ENCODE measurements at places on chromosomes 6 and 20. TPM values are rescaled to one million over a fixed set of nuclear protein-coding genes. Genes with fewer than 3 reads are reported as not detected.

The TFAP2A gene
- total RNA-seq: not detected

GRCh38 chr6:35765739-35766138 is 10.7 kb upstream of the CLPSL2 start:
- no peak overlapping the region for H3K4me3 ChIP-seq
- no peaks in the 10 kb centered on the region for H3K4me1 ChIP-seq
- no peaks in the 10 kb centered on the region for H3K36me3 ChIP-seq
- DNase-seq: no peak
- no peak overlapping the region for H3K27ac ChIP-seq
- no peaks in the 10 kb centered on the region for H3K27me3 ChIP-seq

The IL20RA gene
- total RNA-seq: 0.40 TPM

The SLC22A2 gene
- total RNA-seq: 0.49 TPM

The OPN5 gene
- total RNA-seq: 0.71 TPM

The TAAR6 gene
- not detected for total RNA-seq

GRCh38 chr20:62010551-62011402 is 54.9 kb downstream of the TAF4 start:
- no peak overlapping the region for H3K4me3 ChIP-seq
- no peak overlapping the region for H3K27ac ChIP-seq
- no peaks in the 10 kb centered on the region for H3K36me3 ChIP-seq
- H3K27me3 ChIP-seq: no peaks in the 10 kb centered on the region
- H3K4me1 ChIP-seq: no peaks in the 10 kb centered on the region

The OR2H2 gene
- not detected for total RNA-seq

- no peaks in the 10 kb centered on the region for H3K36me3 ChIP-seq
- no peak for DNase-seq
- peaks cover 4% of the 10 kb centered on the region for H3K27me3 ChIP-seq
- no peak overlapping the region for H3K27ac ChIP-seq
- H3K4me1 ChIP-seq: peaks cover 4% of the 10 kb centered on the region
- H3K4me3 ChIP-seq: no peak overlapping the region
Measured at GRCh38 chr6:106079961-106080762, 6.0 kb upstream of the PRDM1 start.

The ZC2HC1B gene
- 0.56 TPM for total RNA-seq

The NOTCH4 gene
- total RNA-seq: 12.6 TPM

DNA sequence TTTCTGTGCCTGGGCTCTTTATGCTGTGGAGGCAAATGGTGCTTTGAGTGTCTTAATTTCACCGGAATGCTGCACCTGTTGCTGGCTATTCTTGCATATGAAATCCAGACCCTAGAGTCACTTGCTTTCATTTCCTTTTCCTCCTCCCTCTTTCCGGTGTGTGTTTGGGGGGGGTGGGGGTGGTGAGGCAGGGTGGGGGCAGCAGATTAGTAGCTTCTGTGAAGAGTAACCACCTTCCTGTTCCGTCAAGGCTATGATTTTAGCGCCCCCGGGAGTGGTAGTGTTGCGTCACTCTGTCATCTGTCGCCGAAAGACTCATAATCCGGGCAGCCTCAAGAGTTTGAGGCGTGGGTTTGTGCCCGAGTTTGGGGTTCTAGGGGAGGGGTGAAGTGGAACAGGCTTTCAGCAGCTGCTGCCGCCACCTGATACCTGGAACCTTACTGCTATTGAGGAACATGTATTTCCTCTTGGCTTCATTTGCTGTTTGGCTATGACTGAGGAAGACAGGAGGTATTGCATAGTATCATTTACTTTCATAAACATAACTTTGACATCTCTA is 49.1 kb downstream of the UTRN start:
- H3K4me1 ChIP-seq: peaks cover 61% of the 10 kb centered on the region
- peak overlapping the region; percentile 88 for H3K27ac ChIP-seq
- H3K4me3 ChIP-seq: peak overlapping the region; percentile 58
- no peaks in the 10 kb centered on the region for H3K36me3 ChIP-seq
- H3K27me3 ChIP-seq: no peaks in the 10 kb centered on the region
- DNase-seq: peak; percentile 69

DNA sequence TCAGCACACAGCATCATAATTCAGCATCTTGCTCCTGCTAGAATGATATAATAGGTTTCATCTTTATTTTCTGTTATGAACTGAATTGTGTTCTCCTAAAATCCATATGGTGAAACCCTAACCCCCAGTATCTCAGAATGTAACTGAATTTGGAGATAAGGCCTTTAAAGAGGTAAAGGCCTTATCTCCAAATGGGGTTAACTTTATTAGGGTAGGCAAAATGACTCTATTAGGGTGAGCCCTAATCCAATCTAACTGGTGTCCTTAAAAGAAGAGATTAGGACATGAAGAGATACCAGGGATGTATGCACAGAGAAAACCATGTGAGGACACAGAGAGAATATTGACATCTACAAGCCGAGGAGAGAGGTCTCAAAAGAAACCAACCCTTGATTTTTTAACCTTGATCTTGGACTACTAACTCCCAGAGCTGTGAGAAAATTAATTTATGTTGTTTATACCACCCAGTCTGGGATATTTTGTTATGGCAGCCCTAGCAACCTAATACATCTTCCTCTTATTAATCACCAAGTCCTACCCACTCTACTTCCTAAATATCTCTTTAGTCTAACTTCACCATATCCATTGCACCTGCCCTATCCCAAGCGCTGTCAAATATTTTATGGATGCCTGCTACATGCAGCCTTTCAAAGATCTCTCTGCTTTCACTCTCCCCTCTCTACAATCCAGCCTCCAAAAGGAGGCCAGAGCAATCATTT is 8.5 kb upstream of the MRS2 start:
- peaks cover 10% of the 10 kb centered on the region for H3K4me1 ChIP-seq
- peaks cover 1% of the 10 kb centered on the region for H3K27me3 ChIP-seq
- H3K27ac ChIP-seq: peak overlapping the region; percentile 81
- H3K4me3 ChIP-seq: no peak overlapping the region
- no peaks in the 10 kb centered on the region for H3K36me3 ChIP-seq
- DNase-seq: no peak

DNA sequence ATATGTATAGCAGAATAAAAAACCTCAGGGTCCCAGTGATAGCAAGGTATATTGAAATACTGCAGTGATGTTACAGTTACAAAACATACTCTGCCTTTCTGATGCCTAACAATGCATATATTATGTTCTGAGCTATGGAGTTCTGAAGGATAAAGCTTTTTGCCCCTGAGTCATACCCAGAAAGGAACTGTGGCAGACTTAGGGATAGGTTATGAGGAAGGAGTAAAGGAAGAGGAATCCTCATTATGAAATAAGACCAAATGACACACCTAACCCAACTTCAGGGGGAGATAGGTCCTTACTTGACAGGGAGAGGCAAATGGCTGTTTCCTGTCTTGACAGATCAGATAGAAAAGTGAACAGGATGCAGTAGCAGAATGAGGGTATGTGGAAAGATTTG is 940.6 kb upstream of the FLRT3 start:
- H3K36me3 ChIP-seq: no peaks in the 10 kb centered on the region
- no peaks in the 10 kb centered on the region for H3K27me3 ChIP-seq
- no peak overlapping the region for H3K27ac ChIP-seq
- H3K4me1 ChIP-seq: no peaks in the 10 kb centered on the region

GRCh38 chr6:105896821-105897095 is 189.4 kb upstream of the PRDM1 start:
- H3K36me3 ChIP-seq: no peaks in the 10 kb centered on the region
- H3K4me1 ChIP-seq: no peaks in the 10 kb centered on the region
- no peaks in the 10 kb centered on the region for H3K27me3 ChIP-seq
- H3K27ac ChIP-seq: no peak overlapping the region
- DNase-seq: no peak
- H3K4me3 ChIP-seq: no peak overlapping the region

The GHRH gene
- not detected for total RNA-seq

DNA sequence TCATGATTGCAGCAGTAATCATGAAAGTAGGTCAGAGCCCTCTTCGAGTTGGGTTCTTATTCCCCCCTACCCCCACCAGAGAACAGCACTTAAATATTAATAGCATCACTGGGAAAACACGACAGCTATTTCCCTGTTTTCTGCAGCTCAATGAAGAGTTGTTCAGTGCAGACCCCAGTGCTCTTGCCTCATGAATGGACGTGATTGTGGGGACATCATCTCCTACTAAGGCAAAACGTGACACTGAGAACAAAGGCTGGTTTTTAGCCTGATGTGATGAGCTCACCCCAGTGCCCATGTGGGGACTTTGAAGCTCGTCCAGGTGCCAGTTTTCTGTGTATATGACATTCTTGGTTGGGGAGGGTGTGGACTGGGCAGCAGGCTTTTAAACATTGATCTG is 105.9 kb downstream of the SLC35F1 start:
- no peak overlapping the region for H3K27ac ChIP-seq
- no peaks in the 10 kb centered on the region for H3K4me1 ChIP-seq
- H3K27me3 ChIP-seq: no peaks in the 10 kb centered on the region
- no peaks in the 10 kb centered on the region for H3K36me3 ChIP-seq
- no peak overlapping the region for H3K4me3 ChIP-seq

The DEFB124 gene
- total RNA-seq: not detected

GRCh38 chr6:162068340-162068739 is 659.2 kb downstream of the PRKN start:
- H3K4me1 ChIP-seq: no peaks in the 10 kb centered on the region
- no peaks in the 10 kb centered on the region for H3K36me3 ChIP-seq
- no peak overlapping the region for H3K27ac ChIP-seq
- no peak for DNase-seq

DNA sequence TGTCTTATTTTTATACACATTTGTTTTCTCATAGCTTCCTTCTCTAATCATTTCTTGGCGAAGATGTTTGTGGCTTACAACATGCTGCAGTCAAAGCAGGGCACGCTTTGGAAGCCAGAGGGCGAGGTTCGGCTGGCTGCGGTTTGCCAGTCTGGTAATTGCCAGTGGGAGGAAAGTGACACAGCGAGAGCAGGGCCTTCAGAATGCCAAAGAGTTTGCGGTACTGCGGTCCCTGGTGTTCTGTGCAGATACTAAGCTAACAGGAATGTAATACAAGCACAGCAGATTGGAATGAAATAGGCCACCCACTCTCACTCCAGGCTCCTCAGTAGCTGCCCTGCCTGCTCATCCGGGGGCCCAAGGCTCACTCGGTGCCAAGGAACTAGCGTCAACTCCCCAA is 58.7 kb upstream of the TGM3 start:
- H3K36me3 ChIP-seq: no peaks in the 10 kb centered on the region
- no peak overlapping the region for H3K4me3 ChIP-seq
- H3K4me1 ChIP-seq: no peaks in the 10 kb centered on the region
- peaks cover 7% of the 10 kb centered on the region for H3K27me3 ChIP-seq
- peak overlapping the region; percentile 50 for H3K27ac ChIP-seq

- DNase-seq: no peak
- no peaks in the 10 kb centered on the region for H3K36me3 ChIP-seq
- no peak overlapping the region for H3K4me3 ChIP-seq
- H3K27me3 ChIP-seq: no peaks in the 10 kb centered on the region
- no peaks in the 10 kb centered on the region for H3K4me1 ChIP-seq
Measured at GRCh38 chr6:165184192-165184979, 125.0 kb downstream of the C6orf118 start.

GRCh38 chr20:56362833-56363413 is 4.1 kb downstream of the FAM210B start:
- H3K27ac ChIP-seq: peak overlapping the region; percentile 30
- no peak for DNase-seq
- H3K36me3 ChIP-seq: peaks cover 2% of the 10 kb centered on the region
- H3K4me3 ChIP-seq: no peak overlapping the region
- no peaks in the 10 kb centered on the region for H3K27me3 ChIP-seq

The CST9 gene
- total RNA-seq: not detected

The SOX18 gene
- total RNA-seq: 50.8 TPM

DNA sequence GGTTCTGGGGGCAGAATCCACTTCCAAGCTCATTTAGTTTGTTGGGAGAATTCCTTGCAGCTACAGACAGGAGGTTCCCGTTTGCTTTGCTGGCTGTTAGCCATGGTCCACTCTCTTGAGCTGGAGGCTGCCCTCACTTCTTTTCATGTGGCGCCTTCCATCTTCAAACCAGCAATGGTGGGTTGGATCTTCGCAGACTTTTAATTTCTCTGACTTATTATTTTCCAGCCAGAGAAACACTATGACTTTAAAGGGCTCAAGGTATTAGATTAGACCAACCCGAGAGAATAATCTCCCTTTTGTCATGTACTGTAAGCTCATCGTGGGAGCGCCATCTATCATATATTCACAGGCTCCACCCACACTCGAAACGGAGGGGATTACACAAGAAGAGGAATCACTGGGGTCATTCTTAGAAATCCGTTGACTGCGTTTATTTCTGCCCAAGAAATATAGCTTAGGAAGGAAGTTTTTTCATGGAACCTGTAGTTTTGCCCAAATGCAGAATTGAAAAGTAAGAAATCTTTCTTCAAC is 38.9 kb downstream of the SAMD5 start:
- H3K27me3 ChIP-seq: no peaks in the 10 kb centered on the region
- no peak overlapping the region for H3K27ac ChIP-seq
- no peaks in the 10 kb centered on the region for H3K4me1 ChIP-seq

- peaks cover 38% of the 10 kb centered on the region for H3K27me3 ChIP-seq
- no peak overlapping the region for H3K27ac ChIP-seq
- DNase-seq: no peak
- H3K4me3 ChIP-seq: no peak overlapping the region
Measured at GRCh38 chr20:992801-993535, 9.1 kb downstream of the RSPO4 start.

DNA sequence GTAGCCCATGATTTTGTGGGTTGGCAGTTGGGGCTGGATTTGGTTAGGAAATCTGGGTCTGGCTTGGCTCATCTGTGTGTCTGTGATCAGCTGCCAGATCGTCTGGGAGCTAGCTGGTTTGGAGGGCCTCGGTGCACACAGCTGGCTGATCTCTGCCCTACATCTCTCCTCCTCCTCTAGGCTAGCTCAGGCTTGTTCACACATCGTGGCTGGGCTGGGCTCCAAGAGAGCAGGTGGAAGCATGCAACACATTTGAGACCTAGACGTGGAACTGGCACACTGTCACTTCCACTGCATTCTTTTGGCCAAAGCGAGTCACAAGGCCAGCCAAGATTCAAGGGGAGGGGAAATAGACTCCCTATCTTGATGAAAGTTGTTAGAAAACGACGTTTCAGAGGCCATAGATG is 15.9 kb downstream of the NDUFAF5 start:
- DNase-seq: peak; percentile 93
- H3K27me3 ChIP-seq: no peaks in the 10 kb centered on the region
- peak overlapping the region; percentile 84 for H3K27ac ChIP-seq
- peaks cover 18% of the 10 kb centered on the region for H3K4me1 ChIP-seq
- H3K4me3 ChIP-seq: peak overlapping the region; percentile 38

DNA sequence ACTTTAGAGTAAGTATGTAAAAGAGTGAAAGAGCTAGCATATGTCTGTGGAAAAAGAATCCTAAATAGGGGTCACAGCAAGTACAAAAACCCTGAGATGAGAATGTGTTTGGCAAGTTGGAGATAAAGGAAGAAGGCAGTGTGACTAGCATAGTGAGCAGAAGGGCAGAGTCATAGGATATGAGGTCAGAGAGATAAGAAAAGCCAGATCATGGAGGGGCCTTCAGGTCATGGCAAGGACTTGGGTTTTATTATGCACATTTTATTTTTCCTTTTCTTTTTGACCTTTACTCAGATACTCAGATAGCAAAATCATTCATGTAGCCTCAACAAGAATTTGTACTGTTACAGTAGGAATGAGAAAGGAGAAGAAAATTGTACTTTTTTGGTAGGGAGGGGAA is 138.0 kb downstream of the GJA1 start:
- no peaks in the 10 kb centered on the region for H3K27me3 ChIP-seq
- no peaks in the 10 kb centered on the region for H3K4me1 ChIP-seq
- H3K36me3 ChIP-seq: no peaks in the 10 kb centered on the region
- no peak for DNase-seq

- H3K36me3 ChIP-seq: no peaks in the 10 kb centered on the region
- no peak overlapping the region for H3K4me3 ChIP-seq
- no peak for DNase-seq
- H3K4me1 ChIP-seq: no peaks in the 10 kb centered on the region
- H3K27ac ChIP-seq: no peak overlapping the region
Measured at GRCh38 chr6:154984146-154984545, 11.0 kb upstream of the TIAM2 start.
